ENCODE measurements at places on chromosomes 1 and 21.

GRCh38 chr1:10867138-10867721 is 70.8 kb upstream of the CASZ1 start:
- DNase-seq = peak; percentile 28

DNA sequence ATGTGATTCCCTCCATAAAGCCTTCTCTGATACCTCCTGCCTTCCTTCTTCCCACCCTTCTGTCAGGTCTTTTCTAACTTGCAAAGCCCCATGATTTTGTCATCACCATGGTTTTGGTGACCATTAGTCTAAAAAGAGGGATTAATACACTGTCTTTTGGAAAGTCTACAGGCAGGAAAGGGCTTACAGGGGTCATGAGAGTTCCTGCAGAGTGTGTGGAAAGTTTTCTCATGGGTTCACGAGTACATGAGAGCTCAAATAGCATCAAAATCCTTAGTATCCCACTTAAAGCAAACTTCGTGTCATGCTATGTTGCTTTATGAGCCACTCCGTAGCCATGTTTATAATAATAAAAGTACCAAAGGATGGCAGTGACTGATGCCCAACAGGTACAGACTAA is 86.6 kb upstream of the BMP8A start:
- DNase-seq = no peak

GRCh38 chr1:117658676-117659075 is 52.8 kb downstream of the TENT5C start:
- DNase-seq = no peak

DNA sequence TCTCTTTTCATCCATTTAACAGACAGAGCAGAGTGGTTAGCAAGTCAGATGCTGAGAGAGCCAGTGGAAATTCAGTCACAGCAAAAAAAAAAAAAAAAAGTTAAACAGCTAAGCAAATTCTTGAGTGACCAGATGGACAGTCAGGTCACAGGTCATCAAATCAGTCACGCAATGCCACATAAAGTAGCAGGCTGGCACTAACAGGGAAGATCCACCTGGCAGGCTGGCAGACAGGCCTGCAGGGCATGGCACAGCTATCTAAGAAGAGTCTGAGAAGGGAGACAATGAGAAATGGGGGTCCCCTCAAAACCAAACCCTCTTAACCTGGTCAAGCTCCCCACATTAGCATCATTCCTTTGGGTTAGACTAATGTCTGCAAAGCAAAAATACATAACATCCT is 371.9 kb downstream of the TTLL7 start:
- no peak for DNase-seq

- no peak for DNase-seq
Observed at GRCh38 chr1:204194080-204194479, 2.2 kb downstream of the KISS1 start.

DNA sequence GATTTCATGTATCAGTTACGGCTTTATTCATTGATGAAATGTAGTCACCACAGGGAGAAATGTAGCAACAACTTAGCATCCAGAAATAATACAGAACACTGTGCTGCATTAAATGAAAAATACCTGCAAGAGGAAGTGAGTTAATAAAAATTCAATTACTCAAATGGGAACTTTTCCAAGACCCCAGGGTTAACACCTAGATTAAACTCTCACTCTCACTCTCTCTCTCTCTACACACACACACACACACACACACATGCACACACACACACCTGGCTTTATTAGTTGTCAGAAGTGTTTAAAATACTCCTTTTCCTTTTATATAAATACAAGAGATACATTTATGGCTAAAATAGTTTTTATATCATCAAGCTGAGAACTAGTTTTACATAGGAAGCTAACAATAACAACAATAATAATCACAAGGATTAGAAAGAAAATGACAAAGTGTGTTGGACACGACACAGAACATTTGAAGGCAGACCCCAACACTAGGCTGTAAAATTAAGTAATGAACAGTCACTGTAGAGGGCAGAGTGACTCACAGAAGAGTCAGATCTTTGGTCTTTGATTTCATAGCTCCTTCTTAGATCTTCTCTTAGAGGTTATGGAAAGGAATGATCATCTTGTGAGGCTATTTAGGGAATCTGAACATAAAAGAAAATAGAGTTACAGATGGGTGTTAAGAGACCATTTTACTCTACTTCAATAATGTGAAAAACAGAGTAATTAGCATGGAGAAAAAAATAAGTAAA is 1266.0 kb upstream of the ADGRL2 start:
- DNase-seq = no peak

DNA sequence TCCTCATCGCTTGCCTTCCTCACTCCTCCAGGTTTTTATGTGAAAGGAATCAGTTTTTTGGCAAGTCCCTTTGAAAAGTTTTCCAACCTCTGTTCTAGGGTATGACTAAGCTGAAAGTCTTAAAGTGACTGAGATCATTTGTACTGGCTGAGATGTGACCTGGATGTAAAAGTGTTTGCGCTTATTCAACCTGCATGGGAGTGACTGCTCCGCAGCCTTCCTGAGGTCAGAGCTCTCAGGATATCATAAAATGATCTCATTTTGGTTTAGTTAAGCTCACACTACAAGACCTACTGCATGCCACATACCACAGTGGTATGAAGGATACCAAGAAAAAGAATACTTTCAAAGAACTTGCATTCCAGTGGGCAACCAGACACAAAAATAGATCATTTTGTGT is 29.8 kb upstream of the TADA1 start:
- peak; percentile 44 for DNase-seq

DNA sequence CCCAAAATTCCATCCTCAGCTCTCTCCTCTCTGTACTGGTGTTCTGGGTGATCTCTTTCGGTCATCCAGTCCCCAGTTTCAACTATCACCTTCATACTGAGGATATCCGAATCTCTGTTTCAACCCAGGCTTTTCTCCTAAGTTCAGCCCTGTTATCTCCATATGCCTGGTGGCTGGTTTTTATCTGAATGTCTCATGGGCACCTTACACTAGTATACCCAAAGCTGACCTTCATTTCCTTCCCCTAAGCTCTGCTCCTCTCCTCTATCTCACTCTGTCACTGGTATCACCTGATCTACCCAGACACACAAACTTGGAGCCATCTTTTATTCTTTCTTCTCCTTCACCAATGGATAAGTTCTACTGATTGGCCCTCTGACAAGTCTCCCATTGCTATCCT is 53.0 kb downstream of the LRRC71 start:
- DNase-seq = no peak

All from SW480 (cell line).